ENCODE measurements at places on chromosomes 13 and 19. TPM values are rescaled to one million over a fixed set of nuclear protein-coding genes. Genes with fewer than 3 reads are reported as not detected.
A peak's percentile ranks its signal among the peaks of the same experiment; 100 is the strongest.

Gene PRKCG
- 1.3 TPM for total RNA-seq

Gene CCDC124
- 68.4 TPM for total RNA-seq

Gene CALR3
- total RNA-seq: not detected

Gene SLC25A41
- not detected for total RNA-seq

Gene ZNF382
- total RNA-seq: 3.9 TPM

Gene TMC4
- total RNA-seq: 9.5 TPM

Gene CDC42EP5
- total RNA-seq: 5.1 TPM

Gene ZNF154
- 2.1 TPM for total RNA-seq

Gene PTOV1
- total RNA-seq: 81.9 TPM

Gene ZNF835
- 4.6 TPM for total RNA-seq

Gene MBD3L3
- not detected for total RNA-seq

Gene CBLC
- total RNA-seq: 27.2 TPM

DNA sequence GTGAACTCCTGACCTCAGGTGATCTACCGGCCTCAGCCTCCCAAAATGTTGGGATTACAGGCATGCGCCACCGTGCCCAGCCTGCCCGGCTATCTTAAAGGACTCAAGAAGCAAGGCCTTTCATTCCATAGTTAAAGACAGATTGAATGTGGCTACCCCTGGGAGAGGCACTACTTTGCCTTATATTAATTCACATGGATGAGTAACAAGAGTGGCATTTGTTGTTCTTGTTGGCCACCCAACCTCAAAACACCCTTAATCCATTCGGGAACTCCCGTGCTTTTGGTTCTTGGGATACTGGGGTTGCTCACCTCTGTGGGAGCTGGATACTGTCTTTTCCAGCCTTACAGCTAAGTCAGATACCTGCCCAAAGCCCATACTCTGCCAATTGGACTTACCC is 34.4 kb upstream of the ABCC4 start:
- DNase-seq: no peak

GRCh38 chr13:23844132-23844531 is 45.1 kb downstream of the MIPEP start:
- no peak for DNase-seq

DNA sequence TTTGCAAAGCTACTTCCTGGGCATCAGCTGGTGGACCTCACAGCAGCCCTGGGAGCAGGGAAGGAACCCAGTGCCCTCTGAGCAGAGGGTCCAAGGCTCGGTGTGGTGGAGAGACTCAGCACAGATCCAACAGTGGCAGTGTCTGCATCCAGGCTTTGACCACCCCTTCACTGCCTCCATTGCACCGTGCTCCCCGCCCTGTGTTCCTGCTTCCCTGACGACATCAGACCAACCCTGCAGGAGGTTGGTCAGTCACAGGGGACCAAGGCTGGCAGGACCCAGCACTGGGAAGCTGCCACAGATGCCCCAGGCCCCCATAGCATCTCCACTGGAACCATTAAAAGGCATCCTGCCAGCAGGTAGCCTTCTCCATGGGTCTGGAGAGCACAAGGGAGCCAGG is 7.8 kb upstream of the VSTM2B start:
- no peak for DNase-seq

GRCh38 chr13:23668562-23668961 is 98.3 kb downstream of the TNFRSF19 start:
- DNase-seq: no peak

- no peak for DNase-seq
Measured at GRCh38 chr13:24308068-24308445, 1.3 kb upstream of the C1QTNF9 start.

- DNase-seq: no peak
Measured at GRCh38 chr19:18603255-18603957, 3.2 kb downstream of the CRLF1 start.

DNA sequence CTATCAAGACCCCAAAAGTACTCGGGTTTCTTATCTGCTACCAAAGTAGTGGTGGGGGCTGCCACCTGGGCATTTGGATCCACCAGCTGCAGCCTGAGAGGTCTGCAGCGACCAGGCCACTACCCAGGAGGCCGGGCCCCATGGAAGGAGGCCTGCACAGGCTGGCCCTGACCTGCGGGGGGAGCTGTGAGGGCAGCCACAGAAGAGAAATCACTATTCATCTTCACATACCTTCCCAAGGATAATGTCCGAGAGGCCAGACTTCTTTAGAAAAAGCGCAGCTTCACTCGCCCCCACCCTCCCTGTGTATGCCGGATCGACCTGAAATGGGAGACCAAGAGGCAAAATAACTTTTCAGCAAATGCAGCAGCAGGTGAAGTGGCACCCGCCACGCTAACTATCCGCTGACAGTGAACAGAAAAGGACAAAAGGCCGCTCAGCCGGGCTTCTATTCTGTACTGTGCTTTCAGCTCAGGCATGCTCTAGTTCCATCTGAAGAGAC is 30.1 kb downstream of the EPS15L1 start:
- DNase-seq: no peak

DNA sequence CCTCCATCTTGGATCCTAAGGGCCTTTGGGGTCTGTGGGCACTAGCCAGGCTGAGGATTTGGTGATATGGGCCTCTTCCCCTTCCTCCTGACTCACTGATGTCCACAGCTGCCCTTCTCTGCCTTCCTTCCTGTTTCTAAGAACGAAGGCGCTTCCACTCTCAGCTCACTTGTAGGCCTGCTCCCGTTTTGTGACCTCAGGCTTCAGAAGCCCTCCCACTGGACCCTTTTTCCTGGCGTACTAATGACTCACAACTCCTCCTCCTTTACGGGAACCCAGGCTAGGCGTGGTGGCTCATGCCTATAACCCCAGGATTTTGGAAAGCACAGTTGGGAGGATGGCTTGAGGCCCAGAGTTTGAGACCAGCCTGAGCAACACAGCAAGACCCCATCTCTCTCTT is 55.6 kb downstream of the TMED1 start:
- no peak for DNase-seq

DNA sequence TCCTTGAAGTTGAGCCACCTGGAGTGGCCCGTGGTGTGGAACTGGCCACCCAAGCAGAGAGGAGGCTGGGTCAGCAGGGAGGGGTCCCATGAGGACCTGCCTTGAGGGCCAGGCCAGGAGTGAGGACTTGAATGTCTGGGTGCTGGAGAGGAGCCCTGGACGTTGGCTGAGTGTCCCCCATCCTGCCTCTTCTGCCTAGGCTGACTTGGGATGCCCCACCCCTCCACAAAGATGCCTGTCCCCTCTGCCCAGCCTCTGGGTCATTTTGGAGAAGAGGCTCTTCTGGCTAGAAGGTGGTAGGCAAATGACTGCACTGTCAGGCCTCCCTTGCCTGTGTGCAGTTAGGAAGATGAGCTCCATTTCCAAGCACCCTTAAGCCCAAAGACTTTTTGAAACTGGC is 1.7 kb downstream of the SSBP4 start:
- no peak for DNase-seq

DNA sequence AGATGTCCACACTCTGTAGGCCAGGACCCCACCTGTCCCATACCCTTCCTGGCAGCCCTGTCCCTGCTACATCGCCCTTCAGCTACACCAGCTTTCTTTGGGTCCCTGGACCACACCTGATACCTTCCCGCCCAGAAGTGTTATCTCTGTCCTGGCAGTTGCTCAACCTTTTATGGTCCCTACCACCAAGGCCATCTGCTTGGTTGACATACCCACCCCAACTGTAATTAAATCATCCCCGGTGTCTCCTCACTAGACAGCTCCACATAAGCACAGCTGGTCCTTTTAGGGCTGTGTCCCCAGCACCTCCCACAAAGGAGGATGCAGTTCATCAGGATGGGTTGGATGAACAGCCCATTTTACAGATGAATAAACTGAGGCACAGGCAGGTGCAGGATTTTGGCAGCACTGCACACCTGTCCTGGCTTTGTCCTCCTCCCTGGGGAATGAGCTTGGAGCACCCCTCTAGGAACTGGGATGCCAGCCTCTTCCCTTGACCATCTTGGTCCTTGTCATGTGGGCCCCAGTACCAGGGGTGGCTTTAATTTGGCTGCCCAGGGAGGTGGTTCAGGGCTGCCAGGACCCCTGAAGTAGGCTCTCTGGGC is 12.9 kb downstream of the NACC1 start:
- no peak for DNase-seq

GRCh38 chr13:102440259-102440936 is 38.5 kb upstream of the FGF14 start:
- DNase-seq: peak; percentile 74

- no peak for DNase-seq
Measured at GRCh38 chr13:29502391-29503008, 93.0 kb downstream of the SLC7A1 start.

DNA sequence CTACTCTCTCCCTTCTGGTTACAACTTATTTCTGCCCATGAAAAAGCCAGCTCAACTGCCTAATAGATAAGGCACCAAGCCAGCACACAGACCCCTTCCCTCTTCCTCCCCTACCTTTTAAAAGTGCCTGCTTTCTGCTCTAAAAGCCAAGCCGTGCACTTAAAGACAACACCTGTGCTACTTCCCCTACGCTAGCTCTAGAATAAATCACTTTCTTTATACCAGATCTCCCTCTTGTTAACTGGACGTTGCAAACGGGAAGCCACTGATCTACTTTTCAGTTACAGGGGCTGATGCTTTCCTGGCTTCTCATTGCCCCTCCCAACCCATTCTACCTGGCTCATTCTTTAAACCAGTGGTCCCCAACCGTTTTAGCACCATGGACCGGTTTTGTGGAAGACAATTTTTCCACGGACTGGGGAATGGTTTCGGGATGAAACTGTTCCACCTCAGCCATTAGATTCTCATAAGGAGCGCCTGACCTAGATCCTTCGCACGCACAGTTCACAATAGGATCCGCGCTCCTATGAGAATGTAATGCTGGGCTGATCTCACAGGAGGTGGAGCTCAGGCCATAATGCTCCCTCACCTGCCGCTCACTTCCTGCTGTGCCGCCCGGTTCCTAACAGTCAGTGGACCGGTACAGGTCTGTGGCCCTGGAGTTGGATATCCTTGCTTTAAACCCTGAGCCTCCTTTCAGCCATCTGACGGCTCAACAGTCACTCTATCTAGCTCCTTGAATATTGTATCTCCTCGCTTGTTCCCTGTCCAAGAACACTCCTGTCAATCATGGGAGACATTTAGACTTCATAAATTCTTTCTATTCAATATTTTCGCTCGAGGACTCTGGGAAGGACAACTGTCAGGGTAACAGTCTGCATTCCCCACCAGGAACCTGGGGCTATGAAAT is 841 bp upstream of the ZNF223 start:
- no peak for DNase-seq

GRCh38 chr19:48283908-48284307 is 14.0 kb downstream of the ZNF114 start:
- no peak for DNase-seq

- DNase-seq: no peak
Measured at GRCh38 chr19:50311723-50312635, 17.2 kb downstream of the KCNC3 start.

DNA sequence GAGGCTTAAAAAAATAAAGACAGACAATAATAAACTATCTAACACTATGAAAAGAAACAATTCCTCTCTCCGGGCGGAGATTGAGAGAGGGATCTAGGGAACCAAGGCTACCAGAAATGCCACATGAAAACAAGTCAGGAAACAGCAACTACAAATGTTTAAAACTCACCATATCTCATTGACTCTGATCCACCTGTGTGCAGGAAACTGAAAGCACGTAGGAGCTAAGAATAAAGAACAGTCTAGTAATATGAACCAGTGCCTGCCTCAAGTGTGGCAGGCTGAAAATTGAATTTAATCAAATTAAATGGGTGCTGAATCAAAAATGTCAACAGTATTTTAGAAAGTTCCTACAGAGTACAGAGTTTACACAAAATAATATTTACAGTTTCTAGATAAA is 1701.0 kb downstream of the SLITRK5 start:
- no peak for DNase-seq

- DNase-seq: peak; percentile 32
Measured at GRCh38 chr19:42032431-42032830, 37.6 kb downstream of the GRIK5 start.

DNA sequence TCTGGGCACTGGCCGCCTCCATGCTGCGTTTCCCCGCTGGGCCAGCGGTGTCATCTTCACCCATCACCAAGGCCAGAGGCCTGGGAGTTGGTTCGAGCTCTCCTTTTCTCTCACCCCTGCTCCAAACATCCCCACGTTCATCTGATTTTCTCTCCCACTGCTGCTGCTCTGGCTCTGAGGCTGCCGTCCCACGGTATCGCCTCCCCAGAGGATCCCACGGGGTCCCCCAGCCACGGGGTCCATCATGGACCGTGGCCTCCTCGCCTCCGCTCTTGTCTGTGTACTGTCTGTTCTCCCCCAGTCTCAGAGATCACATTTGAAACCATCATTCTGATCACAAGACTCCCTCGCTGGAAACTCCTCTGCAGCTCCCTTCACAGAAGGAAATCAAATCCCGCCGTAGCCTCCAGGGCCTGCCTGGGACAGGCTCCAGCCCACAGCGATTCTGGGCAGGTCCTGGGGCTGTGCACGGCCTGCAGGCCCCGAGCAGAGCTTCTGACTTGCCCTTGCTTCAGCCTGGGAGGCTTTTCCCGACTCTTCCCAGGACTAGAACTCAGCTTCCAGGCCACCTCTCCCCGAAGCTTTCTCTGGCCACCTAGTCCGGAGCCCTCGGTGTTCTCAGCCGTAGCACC is 64.2 kb downstream of the SOX1 start:
- DNase-seq: no peak

DNA sequence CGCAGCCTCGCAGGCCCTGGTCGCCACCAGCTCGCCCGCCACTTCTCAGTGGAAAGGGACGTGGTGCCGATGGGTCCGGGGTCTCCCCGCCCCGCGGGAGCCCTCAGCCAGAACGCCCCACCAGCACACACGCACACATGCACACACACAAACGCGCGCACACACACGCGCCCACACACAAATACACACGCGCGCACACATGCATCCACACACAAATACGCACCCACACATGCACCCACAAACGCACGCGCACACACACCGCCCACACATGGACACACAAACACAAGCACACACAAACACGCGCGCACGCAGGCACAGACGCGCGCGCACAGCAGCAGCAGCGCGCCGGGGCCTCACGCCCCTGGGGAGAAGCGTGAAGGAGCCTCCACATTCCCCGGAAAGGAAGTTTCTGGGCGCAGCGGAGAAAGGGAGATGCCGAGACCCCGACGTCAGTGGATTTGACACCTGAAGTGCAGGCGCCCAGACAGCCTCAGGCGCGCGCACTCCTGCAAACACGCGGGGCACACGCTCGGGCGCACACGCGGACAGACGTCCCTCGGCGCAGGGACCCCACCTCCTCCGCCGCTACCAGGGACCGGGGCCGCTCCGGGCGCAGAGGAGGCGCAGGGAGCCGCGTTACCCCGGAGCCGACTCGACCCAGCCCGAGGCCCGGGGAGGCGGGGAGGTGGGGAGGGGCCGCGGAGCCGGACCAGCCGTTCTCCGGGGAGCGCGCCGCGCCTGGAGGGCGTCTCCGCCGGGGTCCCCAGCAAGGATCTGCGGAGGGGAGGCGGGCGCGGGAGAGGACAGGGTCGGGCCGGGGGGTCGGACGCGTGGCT is 622 bp downstream of the RASA3 start:
- DNase-seq: no peak

GRCh38 chr19:2291185-2291751 is 9.3 kb upstream of the PEAK3 start:
- no peak for DNase-seq

DNA sequence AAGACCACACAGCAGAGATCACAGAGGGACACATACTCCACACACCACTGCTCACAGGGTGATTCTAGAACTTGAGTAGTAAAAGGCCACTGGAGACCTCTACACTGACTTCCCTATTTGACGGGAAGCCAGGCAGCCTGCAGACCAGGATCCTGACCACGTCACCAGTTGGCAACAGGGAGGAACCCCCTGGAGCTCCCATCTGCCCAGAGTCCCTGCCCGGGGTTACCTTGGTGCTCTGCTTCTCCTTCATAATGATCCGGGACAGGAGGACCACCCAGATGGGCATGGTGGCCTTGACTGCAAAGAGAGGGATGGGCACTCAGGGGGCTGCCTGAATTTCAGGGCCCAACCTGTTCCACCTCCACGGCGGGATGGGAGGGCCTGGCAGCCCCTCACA is 932 bp downstream of the SLC35E1 start:
- DNase-seq: no peak
